ENCODE measurements at places on chromosomes 5 and 9.

- DNase-seq, result no peak
These were observed at the start of gene GABRA6 for GRCh38 chr5:161685461-161685860. TSS of gene GABRA6 (plus strand) at chr5:161685721. CDS start at chr5:161685990, 269 bp downstream.

DNA sequence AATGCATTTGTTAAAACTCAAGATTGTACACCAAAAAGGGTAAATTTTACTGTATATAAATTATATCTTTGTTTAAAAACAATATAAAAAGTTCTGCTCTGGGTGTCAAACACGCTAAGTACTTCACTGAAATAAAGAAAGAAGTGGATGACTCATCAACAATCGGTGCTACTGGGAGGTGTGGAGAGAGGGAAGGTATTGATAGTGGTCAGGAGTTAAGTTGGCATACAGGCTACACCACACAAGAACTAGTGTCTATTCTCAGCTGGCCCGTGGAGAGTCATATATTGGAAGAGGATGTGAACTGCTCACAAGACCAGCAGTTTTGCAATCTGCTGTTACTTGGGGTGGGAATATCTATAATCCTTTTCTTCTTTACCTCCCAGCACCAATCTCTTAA lies 145.7 kb upstream of the TRPC7 start:
- no peak for DNase-seq

- no peak for DNase-seq
These were observed 6.2 kb downstream of the NR5A1 start for GRCh38 chr9:124500796-124501611.

GRCh38 chr5:157598350-157598936 lies 22.9 kb upstream of the ADAM19 start:
- DNase-seq, result no peak

DNA sequence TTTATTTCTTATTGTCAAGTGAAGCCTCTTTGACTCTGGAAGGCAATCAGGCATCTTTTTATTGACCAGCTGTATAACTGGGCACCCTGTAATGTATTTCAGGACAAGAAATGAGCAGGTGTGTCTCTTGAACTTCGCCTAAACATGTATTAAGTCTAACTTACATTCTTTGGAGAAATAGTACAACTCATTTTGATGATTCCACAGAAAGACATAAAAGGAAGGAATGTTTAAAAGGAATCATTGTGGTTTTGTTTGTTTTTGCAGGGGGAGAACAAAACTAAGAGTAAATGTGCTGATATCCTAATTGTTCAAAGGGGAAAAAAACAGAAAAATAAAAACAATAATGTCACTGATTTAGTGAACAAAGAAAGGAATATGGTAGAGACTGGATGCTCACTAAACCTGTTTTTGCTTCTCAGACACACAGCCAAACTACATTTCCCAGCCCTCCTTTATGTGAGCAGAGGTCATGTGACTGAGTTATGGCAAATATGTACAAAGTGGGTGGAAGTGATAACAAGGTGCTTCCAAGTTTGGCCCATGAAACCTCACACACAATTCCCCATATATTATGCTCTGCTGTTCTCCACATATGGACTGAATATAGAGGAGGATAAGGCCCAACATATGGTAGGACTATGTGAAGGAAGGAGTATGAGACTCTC lies 150.6 kb upstream of the ACOT12 start:
- DNase-seq, result no peak

DNA sequence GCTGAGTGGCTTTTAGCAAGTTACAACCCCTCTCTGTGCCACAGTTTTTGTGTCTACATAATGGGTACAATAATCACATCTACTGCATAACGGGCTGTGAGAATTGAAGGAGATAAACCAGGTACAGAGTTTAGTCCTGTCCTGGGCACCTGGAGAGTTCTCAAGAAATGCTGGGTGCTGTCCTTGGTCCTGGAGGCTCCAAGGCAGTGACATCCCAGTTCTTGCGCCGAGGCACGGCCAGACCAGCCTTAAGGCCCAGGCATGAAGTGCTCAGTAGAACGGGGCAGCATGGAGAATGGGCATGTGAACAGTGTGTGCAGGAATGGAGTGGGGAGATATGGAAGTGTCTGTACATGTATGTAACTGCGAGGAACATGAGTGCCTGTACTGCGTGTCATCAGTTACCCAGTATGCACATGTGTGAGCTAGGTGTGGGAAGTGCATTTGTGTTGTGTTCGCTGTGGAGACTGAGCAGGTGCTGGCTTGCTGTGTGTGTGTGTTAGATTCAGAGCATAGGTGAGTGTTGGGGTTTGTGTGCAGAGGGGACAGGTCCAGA lies 6.3 kb upstream of the UNC5A start:
- peak; percentile 46 for DNase-seq

- DNase-seq, result no peak
These were observed 174.9 kb upstream of the ADCY2 start for GRCh38 chr5:7221041-7221440.

DNA sequence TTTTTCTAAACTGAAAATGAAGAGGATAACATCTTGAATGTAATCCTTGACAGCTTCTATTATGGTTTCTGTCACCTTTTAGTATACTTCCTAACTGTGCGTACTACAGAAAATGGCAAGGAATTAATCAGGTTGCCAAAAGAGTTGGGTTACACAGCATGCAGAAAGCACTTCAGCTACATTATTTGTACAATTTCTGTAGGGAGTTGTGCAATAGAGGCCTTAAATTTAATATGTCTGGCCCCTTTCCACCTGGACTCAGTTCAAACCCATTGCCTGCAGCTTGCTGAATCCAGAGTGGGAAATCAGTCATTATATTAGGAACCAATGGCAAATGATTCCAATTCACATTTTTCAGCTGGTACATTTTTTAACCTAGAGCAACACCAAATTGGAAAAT lies 549.7 kb downstream of the CSNK1G3 start:
- DNase-seq, result no peak

DNA sequence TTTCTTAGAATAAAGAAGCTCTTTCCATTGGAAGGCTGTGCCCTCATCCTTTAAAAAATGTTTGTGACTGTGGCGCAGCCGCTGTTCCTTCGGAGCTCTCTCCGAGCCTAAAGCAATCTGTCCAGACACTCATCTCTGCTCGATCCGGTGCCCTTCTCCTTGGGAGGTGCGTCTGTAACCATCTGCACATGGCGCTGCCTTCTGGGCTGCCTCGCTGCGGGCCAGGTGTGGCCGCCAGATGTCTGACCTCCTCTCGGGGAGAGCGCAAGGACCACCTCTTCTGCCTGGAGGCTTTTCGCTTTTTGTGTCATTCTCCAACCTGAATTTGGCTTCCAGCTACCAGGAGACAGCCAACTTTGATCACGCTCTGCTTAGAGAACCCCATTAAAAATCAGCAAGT lies 153.4 kb upstream of the PTCH1 start:
- no peak for DNase-seq

GRCh38 chr5:144457160-144457559 lies 286.5 kb downstream of the KCTD16 start:
- DNase-seq, result no peak

DNA sequence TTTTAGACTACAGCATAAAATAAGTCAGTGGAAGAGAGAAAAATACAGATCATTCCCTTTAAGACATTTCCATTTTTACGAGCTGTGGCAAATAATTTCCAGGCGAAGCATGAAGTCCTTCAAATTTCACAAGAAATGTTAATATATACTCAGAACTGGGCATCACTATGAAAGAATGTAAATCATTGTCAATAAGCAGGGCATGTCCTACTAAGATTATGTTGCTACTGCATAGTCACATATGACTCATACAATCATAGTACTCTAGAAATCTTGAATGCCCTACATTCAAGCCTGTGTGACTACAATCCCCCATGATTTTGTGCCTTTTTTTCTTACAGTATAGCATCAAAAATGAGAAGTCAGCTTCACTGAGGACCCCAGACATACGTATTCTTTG lies 485.2 kb upstream of the FTMT start:
- no peak for DNase-seq

DNA sequence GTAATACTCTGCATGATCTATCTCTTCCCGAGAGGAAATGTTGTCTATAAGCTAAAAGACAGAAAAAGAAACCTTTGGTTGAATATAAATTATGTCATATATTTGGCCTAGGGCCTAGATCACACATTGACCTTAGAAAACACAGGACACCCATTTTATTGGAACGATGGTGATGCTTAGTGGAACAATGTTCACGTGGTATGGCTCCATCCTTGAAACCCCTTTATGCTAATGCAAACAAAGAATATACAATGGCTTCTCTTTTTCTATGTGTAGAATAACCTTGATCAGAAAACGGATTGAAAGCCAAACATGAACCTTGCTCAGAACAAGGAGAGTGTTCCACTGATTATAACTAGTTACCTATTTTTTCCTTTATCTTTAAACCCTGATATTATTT lies 24.5 kb downstream of the MRPS27 start:
- DNase-seq, result no peak

Measured in activated CD8-positive, alpha-beta T cell treated with anti-CD3 and anti-CD28 coated beads for 36 hours (primary cell).